Mammary microvascular endothelial cell (primary cell): ENCODE measurements at places on chromosomes 2 and 18. TPM values are rescaled to one million over a fixed set of nuclear protein-coding genes. Genes with fewer than 3 reads are reported as not detected.

LINC00305 gene
- not detected in 2 replicates for total RNA-seq

KLHL29 gene
- total RNA-seq: 2.9 and 3.1 TPM in 2 replicates

ZNF516 gene
- total RNA-seq: 5.8 and 6.3 TPM in 2 replicates

EVX2 gene
- total RNA-seq: not detected in 2 replicates

POTEF gene
- total RNA-seq: under 0.01 TPM in 1 of 2 replicates, not detected in the other

AFF3 gene
- total RNA-seq: 0.49 and 0.80 TPM in 2 replicates

CCDC74B gene
- 0.93 and 1.8 TPM in 2 replicates for total RNA-seq

LIPG gene
- total RNA-seq: 87.9 and 106 TPM in 2 replicates

RNF152 gene
- 5.9 TPM in 2 replicates for total RNA-seq

ZNF892 gene
- total RNA-seq: 2.5 and 2.6 TPM in 2 replicates

WDR33 gene
- 17.3 and 19.8 TPM in 2 replicates for total RNA-seq

SLC66A3 gene
- total RNA-seq: 25.0 and 30.0 TPM in 2 replicates

GLI2 gene
- 0.07 and 0.39 TPM in 2 replicates for total RNA-seq

GREB1 gene
- 0.13 and 0.34 TPM in 2 replicates for total RNA-seq

TNFRSF11A gene
- total RNA-seq: 3.6 and 6.2 TPM in 2 replicates

M1AP gene
- total RNA-seq: not detected in 2 replicates

NPAS2 gene
- total RNA-seq: 6.8 and 21.7 TPM in 2 replicates

ZBTB7C gene
- not detected in 2 replicates for total RNA-seq

ZNF519 gene
- 0.64 and 2.2 TPM in 2 replicates for total RNA-seq

KCNG2 gene
- total RNA-seq: not detected in 2 replicates

ANKRD30B gene
- not detected in 2 replicates for total RNA-seq

MARCO gene
- not detected in 2 replicates for total RNA-seq

MBP gene
- total RNA-seq: 4.5 and 6.1 TPM in 2 replicates

MAP3K19 gene
- not detected in 2 replicates for total RNA-seq

OTOS gene
- total RNA-seq: not detected in 2 replicates

TMEM17 gene
- 1.4 and 2.0 TPM in 2 replicates for total RNA-seq

MAPK4 gene
- not detected in 2 replicates for total RNA-seq

GTF3C2 gene
- total RNA-seq: 37.4 and 41.5 TPM in 2 replicates

RAMP1 gene
- total RNA-seq: not detected in 2 replicates

SCG2 gene
- total RNA-seq: 0.05 and 1.3 TPM in 2 replicates
